PC-9 (cell line): ENCODE measurements at places on chromosomes 3 and 15.

- no peak for DNase-seq
Observed at GRCh38 chr15:57916695-57917094, 148.8 kb downstream of the ALDH1A2 start.

GRCh38 chr3:106355873-106356272 is 487.1 kb upstream of the CBLB start:
- DNase-seq: no peak

GRCh38 chr3:46549408-46549904 is 16.6 kb downstream of the LRRC2 start:
- DNase-seq: no peak

GRCh38 chr3:127147291-127147885 is 45.5 kb upstream of the PRR23E start:
- no peak for DNase-seq

- DNase-seq: no peak
Observed at GRCh38 chr3:144107923-144108322, 136.3 kb downstream of the DIPK2A start.

DNA sequence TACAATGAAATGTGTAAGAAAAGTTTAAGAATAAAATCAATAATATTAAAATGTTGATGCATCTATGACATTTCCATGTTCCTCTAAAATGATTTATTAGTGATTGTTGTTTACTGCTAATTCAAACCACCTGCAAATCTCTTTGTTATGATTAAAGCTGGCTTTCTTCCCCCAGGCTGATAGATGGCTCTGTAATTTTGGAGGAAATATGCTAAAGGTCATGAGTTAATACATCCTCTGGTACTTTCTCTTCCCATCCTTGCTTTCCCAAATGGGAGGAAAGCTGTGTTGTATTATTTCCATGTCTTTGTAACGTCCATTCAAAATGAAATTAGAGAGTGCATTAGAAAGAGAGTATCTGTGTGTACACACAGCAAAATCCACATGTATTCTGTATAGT is 139.5 kb upstream of the TMCO5A start:
- no peak for DNase-seq

- no peak for DNase-seq
Observed at GRCh38 chr15:57395292-57395691, 19.0 kb downstream of the CGNL1 start.

- no peak for DNase-seq
Observed at GRCh38 chr3:32499585-32499984, 3.1 kb downstream of the CMTM6 start.
